Activated CD4-positive, alpha-beta T cell treated with anti-CD3 and anti-CD28 coated beads, Interleukin-2, amount 10 ng/mL, durations not matched to agents 7 days and 5 days (primary cell): ENCODE measurements at places on chromosomes 1 and 21.

DNA sequence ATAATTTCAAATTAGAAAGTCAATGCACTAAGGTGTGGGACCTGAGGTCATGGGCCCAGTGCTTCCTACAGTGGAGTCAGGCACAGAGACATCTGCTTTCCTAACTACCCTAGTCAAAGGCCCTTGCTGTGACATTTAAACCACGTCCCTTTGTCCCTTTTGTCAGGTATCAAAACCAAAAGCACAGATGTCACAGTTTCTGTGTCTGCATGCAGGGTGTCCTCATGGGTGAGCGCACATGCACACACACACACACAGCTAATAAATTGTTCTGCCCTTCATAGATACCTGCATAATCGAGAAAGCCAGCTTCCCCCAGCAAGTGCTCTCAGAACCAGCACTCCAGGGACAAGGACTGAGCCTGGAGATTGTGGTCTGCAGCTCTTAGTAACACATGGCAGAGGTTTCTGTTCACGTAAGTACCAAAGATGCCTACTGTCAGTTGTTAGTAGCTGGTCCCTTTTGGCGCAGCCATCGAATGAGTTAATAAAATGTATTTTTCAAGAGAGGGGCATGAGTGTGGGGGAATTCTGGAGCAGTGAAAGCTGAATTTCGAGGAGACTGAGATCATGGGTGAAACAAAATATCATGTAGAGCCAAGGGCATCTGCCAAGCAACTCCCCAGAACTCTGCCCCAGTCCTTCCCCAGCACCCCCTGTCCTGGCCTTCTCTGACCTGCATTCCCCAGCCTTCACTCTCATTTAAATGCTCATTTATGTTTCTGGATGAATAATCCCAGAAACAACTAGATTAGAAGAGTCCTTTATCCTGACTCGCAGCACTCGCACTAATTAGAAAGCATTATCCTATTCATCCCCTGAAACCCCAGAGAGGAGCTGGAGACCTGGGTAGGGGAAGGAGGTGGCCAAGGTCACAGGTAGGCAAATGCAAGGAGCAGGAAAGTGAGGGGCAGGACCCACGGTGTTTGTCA, 25.5 kb downstream of the TNR start:
- no peak for DNase-seq
- no peak overlapping the region for H3K4me3 ChIP-seq
- no peaks in the 10 kb centered on the region for H3K36me3 ChIP-seq
- no peaks in the 10 kb centered on the region for H3K4me1 ChIP-seq

DNA sequence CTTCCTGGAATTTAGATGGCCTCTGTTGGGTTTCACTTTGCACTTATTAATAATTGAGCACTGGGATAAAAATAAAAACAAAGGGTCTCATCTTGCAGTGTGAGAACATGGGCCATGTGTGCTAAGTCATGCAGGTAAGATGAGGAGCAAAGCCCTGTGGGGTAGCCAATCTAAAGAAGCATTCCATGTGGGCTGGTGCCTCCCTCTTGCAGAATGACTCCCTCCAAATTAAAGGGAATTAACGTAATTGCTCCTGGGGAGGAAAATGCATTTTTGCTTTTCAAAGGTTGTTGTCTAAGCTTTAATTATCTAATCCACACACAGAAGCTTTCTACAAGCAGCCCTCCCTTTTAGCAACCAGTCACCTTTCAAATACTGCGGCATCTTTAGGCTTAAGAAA, 69.8 kb downstream of the CDC14A start:
- H3K36me3 ChIP-seq = peaks cover 62% of the 10 kb centered on the region
- DNase-seq = no peak
- H3K4me1 ChIP-seq = peaks cover 41% of the 10 kb centered on the region
- H3K27ac ChIP-seq = no peak overlapping the region
- no peaks in the 10 kb centered on the region for H3K27me3 ChIP-seq
- H3K4me3 ChIP-seq = no peak overlapping the region

GRCh38 chr1:116825207-116825719, 71.0 kb downstream of the CD2 start:
- H3K4me3 ChIP-seq = no peak overlapping the region
- H3K36me3 ChIP-seq = peaks cover 11% of the 10 kb centered on the region
- H3K27me3 ChIP-seq = no peaks in the 10 kb centered on the region
- H3K27ac ChIP-seq = peak overlapping the region; percentile 91
- DNase-seq = no peak

DNA sequence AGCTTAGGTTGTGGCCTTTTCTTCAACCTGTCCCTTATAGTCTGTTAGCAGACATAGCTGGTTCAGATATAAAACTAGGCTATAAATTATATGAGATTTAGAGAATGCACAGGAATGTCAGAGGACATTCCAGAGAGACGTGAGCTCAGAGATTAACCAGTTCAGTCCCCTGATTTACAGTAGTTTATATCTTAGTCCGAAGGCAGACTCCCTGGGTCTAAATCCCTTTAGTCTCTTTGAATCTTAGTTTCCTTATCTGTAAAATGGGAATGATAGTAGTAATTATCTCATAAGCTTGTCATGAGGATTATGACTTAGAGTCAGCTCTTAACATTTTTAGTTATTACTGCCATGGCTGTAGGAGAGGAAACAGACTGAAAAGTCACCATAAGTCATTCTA, 45.5 kb upstream of the PLXNA2 start:
- DNase-seq = no peak
- no peaks in the 10 kb centered on the region for H3K36me3 ChIP-seq
- peaks cover 13% of the 10 kb centered on the region for H3K27me3 ChIP-seq
- H3K27ac ChIP-seq = no peak overlapping the region
- no peaks in the 10 kb centered on the region for H3K4me1 ChIP-seq

DNA sequence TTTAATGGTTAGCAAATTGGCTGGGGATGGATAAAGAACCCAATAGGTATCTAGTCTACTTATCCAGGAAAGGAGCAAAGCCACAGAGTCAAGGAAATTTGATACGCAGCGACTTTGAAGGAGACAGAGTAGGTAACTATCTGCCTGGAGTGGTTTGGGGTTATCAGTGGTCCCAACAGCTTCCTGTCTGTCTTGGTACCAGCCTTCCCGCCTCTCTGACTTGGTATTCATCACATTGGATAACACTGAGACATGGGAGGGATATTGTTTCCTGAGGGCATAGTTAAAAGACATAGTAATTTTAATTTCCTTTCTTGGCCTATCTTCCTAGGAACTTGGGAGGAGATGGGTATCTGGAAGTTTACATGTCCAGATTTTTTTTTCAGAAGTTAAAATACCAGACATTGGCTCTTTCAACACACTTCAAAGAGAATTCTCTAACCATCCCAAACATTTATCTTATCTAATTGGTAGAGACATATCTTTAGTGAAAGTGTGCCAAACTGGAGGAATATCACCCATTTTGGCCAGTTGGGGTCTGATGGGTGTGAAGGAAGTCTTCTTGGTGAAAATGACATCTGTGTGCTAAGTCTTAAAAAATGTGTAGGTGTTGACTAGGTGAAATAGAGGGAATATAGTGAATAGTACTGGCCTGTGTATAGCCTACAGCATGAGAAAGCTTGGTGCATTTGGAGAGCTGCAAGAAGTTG, 65.0 kb downstream of the RGS5 start:
- H3K4me1 ChIP-seq = no peaks in the 10 kb centered on the region
- peaks cover 2% of the 10 kb centered on the region for H3K27me3 ChIP-seq

DNA sequence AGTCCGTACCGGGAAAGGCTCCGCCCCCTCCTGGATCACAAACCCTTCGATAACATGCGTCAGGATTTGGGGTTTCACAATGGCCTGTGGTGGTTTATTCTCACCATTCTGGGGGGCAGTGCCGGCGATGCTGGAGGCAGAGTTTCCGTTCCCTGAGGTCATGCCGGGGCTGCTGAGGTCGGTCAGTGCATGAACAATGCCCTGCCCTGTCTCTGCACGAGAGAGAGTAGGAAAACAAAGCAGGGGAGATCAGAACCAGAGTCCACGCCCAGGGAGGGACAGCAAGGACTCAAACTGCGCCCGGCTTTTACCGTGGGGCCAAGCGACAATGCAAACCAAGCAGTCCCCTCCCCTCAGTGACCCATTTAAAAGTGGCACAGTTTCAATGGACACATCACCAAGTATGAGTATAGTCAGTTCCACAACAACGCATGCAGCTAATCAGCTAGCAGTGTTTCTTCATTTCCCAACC, 13.2 kb upstream of the A3GALT2 start:
- no peak overlapping the region for H3K27ac ChIP-seq
- no peaks in the 10 kb centered on the region for H3K27me3 ChIP-seq
- peaks cover 16% of the 10 kb centered on the region for H3K4me1 ChIP-seq
- H3K4me3 ChIP-seq = no peak overlapping the region

- no peak for DNase-seq
- no peaks in the 10 kb centered on the region for H3K36me3 ChIP-seq
- no peak overlapping the region for H3K27ac ChIP-seq
- H3K27me3 ChIP-seq = no peaks in the 10 kb centered on the region
Observed at GRCh38 chr1:89786628-89787214, 34.1 kb upstream of the LRRC8D start.

DNA sequence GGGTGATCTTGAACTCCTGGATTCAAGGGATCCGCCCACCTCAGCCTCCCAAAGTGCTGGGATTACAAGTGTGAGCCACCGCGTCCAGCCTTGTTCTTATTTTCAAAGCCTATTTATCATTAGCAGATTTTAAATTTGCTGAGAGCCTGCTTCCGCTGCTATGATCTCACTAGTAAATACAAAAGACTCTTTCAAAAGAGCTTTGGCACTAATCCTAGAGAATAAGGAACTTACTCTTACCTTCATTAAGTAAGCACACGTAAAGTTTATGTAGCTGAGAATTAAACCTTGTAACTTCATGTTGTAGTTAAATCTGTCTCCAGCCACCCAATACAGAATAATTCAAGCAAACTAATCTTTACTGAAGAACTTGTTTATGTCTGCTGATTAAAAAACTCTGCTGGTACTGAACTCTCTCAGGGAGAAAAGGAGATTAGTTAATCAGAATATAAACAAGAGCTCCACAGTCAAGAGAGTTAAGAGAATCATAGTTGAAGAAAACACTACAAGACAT, 72.3 kb downstream of the RUSC1 start:
- peaks cover 56% of the 10 kb centered on the region for H3K36me3 ChIP-seq
- no peaks in the 10 kb centered on the region for H3K27me3 ChIP-seq
- no peak overlapping the region for H3K27ac ChIP-seq
- H3K4me3 ChIP-seq = no peak overlapping the region
- no peak for DNase-seq
